ENCODE measurements at places on chromosomes 7 and 10.

DNA sequence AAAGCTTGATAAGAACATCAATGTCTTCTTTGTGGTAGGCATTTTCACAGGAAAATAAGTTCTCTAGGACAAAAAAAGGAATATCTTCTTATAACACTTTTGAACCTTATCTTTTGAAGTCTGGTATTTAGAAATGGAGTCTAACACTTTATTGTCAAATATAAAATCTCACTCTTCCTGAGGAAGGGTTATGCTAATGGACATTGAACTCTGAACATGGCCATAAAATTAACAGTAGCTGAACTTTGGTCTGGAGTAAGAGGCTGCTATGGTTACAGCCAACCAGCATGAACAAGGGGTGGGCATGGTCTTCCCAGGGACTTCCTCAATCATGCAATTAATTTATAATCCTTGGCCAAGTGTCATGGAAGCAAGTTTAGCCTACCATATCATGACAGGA lies at the start of gene CLRN3:
Gene CLRN3 (minus strand): TSS at position 199 of the 400 bp plus-strand sequence. CDS start 157 bp downstream, at position 42.
- DNase-seq: no peak

DNA sequence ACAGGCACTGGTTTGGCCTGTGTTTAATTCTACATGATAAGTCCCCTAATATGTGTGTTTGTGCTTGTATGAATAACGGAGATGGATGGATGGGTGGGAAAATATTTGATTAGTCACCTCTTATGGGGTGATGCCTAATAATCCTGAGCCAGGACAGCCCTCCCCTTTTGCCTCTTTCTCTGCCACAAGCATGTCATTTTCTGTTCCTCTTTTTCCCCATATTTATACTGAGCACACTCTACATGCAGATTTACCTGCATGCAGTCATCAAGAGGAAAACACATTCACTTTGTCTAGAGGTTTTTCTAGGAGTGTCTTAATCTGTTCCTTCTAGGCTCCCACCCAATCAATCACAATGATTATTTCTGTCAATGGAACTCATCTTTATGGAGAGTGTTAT lies 111.6 kb upstream of the TBX20 start:
- no peak for DNase-seq

GRCh38 chr10:103986360-103986759 lies 19.4 kb downstream of the SLK start:
- DNase-seq: no peak

DNA sequence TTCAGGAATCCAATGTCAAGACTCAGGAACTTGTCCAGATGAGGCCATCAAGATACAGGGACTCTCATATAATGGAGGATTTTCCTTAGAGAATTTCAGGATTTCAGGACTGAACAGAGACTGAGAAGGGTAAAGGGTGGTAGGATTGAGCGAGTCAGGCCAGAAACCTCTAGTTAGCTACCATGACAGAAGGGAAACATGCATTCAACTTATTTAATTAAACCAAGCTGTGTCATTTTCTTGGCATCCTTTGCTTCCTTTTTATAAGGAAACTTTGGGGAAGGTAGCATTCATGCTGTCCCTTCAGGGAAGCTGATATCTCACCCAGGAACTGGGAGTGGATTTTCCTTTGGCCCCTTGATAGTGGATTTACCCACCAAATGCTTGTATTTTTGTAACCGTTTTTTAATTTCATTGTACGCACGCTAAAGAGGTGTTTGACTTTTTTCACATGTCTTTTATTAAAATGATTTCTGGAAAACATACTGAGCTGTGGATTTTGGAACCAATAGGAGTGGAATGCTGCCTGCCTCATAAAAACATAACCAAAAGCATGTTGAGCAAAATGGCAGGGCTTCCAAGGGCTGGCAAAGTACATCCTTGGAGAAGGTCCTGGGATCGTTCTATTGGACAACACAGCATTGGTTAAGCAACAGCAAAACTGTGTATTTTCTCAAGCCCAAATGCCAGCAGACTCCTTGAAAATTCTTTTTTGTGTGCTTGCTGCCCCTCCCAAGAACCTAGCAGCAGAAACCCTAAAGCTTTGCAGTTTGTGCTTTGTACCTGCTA lies 104.5 kb downstream of the CXCL12 start:
- no peak for DNase-seq

GRCh38 chr10:100037758-100038315 lies 28.1 kb upstream of the DNMBP start:
- no peak for DNase-seq

- DNase-seq: no peak
Observed at GRCh38 chr7:1692515-1693418, 22.7 kb downstream of the ELFN1 start.

DNA sequence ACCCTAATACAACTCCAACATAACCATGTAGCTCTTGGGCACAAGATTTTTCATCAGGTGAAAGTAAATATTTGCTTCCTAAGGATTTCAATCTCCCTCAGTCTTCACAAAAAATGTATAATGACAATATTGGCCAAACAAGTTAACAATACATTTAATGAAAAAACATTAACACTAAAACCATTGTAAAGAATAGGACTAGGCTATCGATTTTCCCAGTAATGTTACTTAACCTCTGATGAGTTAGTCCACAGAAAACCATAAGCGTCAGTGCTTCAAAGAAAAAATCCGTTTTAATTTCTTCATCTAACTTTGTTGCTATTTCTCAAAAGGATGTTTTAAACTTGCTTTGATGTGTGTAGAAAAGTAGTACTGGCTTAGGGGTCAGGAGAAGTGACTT lies 1.2 kb downstream of the ZNF33B start:
- DNase-seq: no peak

- no peak for DNase-seq
Observed at GRCh38 chr7:20509892-20510572, 105.4 kb upstream of the ABCB5 start.

- DNase-seq: no peak
Observed at GRCh38 chr10:118926072-118926417, 103.5 kb upstream of the NANOS1 start.

GRCh38 chr7:111672901-111673300 lies 110.6 kb upstream of the IMMP2L start:
- no peak for DNase-seq

GRCh38 chr10:43866712-43867111 lies 218.0 kb upstream of the ZNF32 start:
- no peak for DNase-seq

DNA sequence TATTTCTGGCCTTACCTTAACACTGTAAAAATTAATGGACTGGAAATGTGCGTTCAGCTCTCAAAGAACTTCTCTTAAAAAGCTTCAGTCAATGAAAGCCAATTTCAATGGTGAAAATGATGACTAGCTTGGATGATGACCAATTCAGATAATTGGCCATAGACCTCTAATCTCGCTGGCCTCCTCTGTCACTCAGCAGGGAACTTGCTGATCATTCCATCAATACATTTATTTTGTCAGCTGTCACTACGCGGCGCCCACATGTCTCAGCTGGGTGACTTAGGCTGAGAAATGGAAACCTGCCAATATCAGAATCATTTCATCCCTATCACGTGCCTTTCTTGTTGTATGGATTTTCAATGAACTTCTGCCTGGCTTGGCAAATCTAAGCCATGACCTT lies 673.0 kb upstream of the AUTS2 start:
- DNase-seq: no peak

DNA sequence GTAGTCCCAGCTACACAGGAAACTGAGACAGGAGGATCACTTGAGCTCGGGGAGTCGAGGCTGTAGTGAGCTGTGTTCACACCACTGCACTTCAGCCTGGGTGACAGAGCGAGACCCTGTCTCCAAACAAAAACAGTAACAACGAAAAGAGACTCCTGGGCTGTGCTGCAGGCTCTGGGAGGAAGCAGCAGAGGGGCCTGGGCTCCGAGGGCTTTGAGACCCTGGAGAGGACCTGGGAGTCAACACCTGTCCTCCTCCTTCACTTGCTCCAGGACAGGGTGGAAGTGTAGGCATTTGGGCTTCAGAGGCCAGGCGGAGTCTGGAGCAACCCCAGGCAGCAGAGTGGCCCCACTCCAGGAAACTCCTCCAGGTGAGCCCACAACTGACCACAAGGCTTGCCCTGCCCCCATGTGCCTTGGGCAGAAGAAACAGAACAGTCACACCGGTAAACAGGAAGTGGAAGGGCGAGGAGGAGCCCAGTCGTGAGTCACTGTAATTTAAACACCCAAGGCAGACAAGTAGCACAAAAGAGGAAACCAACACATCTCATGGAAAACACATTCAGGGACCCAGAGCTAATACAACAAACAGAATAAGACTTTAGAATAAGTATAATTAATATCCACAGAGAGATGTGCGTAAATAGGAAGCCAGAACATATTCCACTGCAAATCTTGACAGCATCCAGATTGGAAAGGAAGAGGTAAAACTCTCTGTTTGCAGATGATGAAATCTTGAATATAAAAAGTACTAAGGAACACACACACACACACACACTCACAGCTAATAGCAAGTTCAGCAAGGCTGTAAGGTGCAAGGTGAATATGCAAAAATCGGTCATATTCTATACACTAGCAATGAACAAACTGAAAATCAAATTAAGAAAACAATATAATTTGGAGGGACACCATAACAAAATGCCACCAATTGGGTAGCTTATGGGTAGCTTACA lies 20.5 kb upstream of the RASGEF1A start:
- peak; percentile 34 for DNase-seq

DNA sequence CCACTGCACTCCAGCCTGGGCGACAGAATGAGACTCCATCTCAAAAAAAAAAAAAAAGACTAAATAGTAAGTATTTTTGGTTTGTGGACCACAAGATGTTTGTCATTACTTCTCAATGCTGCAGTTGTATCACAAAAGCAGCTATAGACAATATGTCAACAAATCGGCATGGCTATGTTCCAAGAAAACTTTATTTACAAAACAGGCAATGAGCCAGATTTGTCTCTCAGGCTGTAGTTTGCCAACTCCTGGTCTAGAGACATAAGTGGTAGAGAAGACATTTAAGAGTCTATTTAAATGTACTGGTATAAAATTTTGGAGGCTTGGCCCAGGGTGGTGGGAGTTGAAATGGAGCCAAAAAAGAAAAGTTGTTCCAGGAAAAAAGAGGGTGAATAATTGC lies 185.8 kb downstream of the SORCS1 start:
- no peak for DNase-seq

- DNase-seq: no peak
Observed at GRCh38 chr10:77105761-77106221, 531.8 kb downstream of the KCNMA1 start.

DNA sequence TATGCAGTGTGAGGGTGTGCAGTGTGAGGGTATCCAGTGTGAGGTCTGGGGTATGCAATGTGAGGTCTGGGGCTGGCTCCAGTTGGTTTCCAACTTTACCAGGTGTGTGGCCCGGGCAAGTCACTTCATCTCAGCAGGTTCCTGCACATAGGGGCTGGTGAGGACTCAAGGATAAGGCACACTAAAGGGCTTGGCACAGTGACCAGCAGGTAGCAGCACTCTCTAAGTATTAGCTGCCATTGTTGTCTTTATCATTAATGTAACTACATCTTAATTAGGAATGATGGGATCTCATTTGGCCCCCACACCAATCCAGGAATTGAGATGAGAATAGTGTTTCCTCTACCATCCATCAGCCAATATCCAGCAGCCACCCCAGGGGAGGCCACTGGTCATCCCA lies 117.3 kb downstream of the KCNMA1 start:
- no peak for DNase-seq

DNA sequence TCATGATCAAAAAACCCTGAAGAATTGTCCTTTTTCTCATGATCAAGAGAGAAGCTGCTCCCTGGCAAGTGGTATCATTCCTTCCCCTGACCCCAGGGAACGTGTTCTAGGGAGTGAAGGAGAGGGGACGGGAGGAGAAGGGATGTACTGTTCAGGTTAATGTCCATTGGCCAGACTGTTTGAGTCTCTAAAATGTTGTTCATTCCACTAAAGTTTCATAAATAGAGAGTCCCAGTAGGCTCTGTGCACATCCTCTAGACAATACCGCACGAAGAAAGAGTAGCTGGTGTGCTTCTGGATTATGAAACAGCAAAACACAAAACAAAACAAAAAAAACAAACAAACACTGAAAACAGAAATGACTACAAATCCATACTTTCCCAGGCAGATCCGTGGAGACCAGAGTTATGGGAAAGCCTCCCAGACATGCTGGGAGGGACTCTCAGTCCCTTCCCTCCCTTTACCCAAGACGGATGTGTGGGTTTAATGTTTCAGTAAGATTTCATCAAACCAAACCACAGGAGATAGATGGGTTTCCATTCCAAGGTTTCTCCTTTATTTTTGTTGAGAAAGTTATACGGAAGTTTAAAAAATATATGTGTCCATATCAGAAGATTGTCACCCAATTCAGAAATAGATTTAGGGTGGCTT lies 66.5 kb upstream of the TNS3 start:
- DNase-seq: no peak

DNA sequence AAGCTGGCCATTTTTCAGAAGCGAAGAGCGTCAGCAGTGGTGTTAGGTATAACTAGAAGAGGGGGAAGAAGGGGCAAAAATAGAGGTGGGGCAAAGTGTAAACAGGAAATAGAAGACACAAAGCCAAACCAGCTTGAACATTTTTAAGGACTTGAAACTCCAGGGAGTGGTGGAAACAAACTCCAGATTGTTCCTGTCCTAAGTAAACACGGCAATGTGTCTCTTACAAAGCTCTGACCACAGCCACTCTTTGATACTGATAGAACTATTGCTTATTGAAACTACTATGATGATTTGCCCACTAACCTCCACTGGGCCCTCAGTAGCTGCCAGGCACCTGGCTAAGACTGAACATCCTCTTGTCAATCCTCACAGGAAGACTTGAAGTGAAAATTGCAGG lies 20.8 kb upstream of the CDH23 start:
- no peak for DNase-seq

GRCh38 chr10:6114805-6115341 lies 26.0 kb downstream of the RBM17 start:
- DNase-seq: no peak

GRCh38 chr7:108468246-108468645 lies 12.0 kb upstream of the NRCAM start:
- DNase-seq: no peak

- DNase-seq: no peak
Observed at GRCh38 chr10:43160046-43160920, 22.0 kb downstream of the CSGALNACT2 start.

DNA sequence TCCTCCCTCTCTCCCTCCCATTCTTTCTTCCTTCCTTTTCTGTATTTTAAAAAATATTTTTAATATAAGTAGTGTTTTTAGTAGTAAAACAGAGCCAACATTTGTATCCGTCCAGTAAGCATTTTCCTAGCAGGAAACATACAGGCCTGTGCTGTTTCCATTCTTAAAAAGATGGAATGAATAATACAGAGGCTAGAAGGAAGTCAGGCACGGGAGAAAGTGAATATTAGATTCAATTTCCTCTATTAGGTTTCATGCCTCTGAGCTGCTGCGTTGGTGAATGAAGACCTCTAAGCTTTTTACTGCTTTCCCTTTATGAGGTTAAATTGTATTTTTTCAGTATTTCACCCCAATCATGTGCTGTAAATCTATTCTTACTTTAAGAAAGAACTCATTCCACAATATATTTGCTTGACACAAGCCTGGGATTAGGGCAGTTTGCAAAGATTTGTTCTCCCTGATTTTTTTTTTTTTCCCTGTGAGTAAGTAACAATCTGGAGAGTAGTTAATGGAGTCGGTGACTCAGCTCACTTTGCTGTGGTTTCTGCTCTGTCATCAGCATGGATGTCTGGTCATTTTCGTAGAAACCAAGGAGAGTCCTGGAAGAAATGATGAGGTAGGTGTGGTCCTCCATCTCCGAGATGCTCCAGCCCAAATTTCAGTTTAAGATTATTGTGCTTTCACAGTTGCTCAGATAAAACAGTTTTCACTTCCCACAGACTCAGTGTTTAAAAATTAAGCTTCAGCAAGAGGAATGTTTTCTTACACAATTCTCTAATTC lies 76.1 kb upstream of the PITRM1 start:
- no peak for DNase-seq

Data from DND-41 (cell line).